ENCODE measurements at places on chromosomes 7 and 10. TPM values are rescaled to one million over a fixed set of nuclear protein-coding genes. Genes with fewer than 3 reads are reported as not detected.

- DNase-seq, result peak; percentile 60
- H3K4me1 ChIP-seq, result no peaks in the 10 kb centered on the region
- no peak overlapping the region for H3K4me3 ChIP-seq
- no peaks in the 10 kb centered on the region for H3K36me3 ChIP-seq
- H3K27me3 ChIP-seq, result no peaks in the 10 kb centered on the region
Observed at GRCh38 chr10:37700886-37701780, 156.3 kb downstream of the ZNF248 start.

- no peak overlapping the region for H3K4me3 ChIP-seq
- peak overlapping the region; percentile 53 for H3K27ac ChIP-seq
- DNase-seq, result peak; percentile 87
Observed at GRCh38 chr7:47266799-47267198, 315.1 kb downstream of the TNS3 start.

GRCh38 chr10:111323389-111323966 lies 246.6 kb downstream of the ADRA2A start:
- H3K36me3 ChIP-seq, result no peaks in the 10 kb centered on the region
- H3K27me3 ChIP-seq, result no peaks in the 10 kb centered on the region
- DNase-seq, result no peak
- H3K4me3 ChIP-seq, result no peak overlapping the region
- H3K27ac ChIP-seq, result no peak overlapping the region

DNA sequence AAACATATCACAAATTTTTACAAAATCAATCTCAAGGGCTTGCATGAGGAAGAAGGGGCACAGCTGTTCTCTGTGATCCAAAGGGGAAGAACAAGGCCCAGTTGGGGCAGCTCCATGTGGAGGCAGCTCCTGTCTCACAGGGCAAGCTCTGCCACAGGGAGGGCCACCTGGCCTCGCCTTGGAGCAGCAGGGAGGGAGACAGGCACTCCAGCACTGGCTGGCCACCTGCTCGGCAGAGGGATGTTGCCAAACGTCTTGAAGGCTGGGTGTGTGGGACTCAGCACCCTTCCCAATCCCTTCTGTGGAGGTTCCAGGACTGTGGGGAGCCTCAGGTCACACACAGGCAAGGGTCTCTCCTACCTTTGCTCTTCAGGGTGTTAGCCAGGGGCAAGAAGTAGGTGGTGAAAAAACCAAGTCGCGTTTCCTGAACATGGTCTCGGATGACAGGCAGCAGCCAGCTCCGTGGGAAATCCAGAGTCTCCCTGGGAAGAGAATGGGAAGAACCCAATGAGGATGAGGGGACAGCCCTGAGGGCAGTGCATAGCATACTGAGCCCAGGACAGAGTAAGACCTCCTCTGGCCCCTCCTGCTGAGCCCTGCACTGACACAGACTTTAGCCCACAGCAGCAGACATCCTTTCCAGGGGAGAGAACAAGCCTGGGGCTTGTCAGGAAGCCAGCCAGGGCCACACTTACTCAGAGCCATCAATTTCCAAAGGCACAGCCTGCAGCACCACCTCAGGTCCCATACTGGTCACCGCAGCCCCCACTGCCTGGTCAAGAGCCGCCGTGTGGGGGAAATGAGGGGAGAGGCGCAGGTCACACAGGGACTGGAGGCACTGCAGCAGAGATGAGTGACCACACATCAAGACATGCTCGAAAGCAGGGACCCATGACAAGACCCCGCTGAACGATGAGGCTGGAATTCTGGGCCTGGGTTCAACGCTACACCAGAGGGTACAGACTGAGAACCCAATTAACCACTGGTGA lies 21.9 kb downstream of the RRP12 start:
- no peak overlapping the region for H3K27ac ChIP-seq
- peaks cover 8% of the 10 kb centered on the region for H3K36me3 ChIP-seq
- H3K4me1 ChIP-seq, result no peaks in the 10 kb centered on the region
- DNase-seq, result no peak

GRCh38 chr7:27532314-27532713 lies 130.4 kb downstream of the HIBADH start:
- no peaks in the 10 kb centered on the region for H3K27me3 ChIP-seq
- no peaks in the 10 kb centered on the region for H3K4me1 ChIP-seq
- no peak overlapping the region for H3K27ac ChIP-seq
- DNase-seq, result no peak
- H3K36me3 ChIP-seq, result no peaks in the 10 kb centered on the region

DNA sequence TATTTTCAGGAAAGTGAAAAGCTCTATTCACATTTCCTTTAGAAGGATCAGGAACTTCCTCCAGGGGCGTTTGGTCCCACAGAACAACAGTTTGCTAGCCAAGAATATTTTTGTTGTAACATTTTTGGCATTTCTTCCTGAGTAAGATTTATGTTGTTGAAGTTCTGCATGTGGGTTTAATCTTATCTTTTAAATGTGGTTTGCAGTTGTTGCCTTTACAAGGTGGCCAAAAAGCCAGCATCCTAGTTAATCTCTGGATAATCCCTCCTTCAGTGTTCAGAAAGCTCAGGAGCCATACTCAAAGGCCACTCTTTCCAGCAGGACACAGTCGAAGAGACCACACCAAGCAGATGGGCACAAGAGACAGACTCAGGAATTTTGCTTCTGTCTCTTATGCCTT lies 30.0 kb downstream of the SLC26A4 start:
- no peak for DNase-seq
- no peaks in the 10 kb centered on the region for H3K36me3 ChIP-seq
- no peaks in the 10 kb centered on the region for H3K27me3 ChIP-seq

- no peak overlapping the region for H3K4me3 ChIP-seq
- H3K4me1 ChIP-seq, result no peaks in the 10 kb centered on the region
- DNase-seq, result no peak
- no peaks in the 10 kb centered on the region for H3K36me3 ChIP-seq
- no peaks in the 10 kb centered on the region for H3K27me3 ChIP-seq
Observed at GRCh38 chr7:84822941-84823510, 363.8 kb downstream of the SEMA3D start.

DNA sequence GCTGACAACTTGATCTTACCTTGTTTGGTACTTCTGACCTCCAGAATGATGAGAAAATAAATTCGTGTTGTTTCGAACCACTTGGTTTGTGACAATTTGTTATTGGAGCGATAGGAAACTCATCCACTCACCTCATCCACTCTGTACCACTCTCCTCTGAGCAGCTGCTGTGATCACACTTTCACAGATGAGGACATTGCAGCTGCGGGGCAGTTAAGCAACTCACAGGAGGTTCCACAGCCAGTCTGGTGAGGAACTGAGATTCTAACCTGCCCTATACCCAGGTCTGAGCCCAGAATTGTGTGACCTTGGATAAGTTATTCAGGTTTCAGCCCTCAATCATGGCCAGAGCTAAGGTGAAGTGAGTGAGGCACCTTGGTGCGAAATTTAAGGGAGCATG lies 35.2 kb downstream of the BTBD16 start:
- DNase-seq, result no peak
- H3K4me3 ChIP-seq, result no peak overlapping the region
- H3K27me3 ChIP-seq, result no peaks in the 10 kb centered on the region
- no peaks in the 10 kb centered on the region for H3K36me3 ChIP-seq

The CYP26C1 gene
- total RNA-seq, result not detected

The AFAP1L2 gene
- 29.5 TPM for total RNA-seq

The NDUFA5 gene
- total RNA-seq, result 25.8 TPM

The TAS2R16 gene
- total RNA-seq, result not detected

The KAT6B gene
- total RNA-seq, result 59.2 TPM

The RNF32 gene
- total RNA-seq, result not detected

The PFKFB3 gene
- 43.2 TPM for total RNA-seq

All from vagina (tissue), 2 donors.